NCI-H1436 (cell line): ENCODE measurements at places on chromosomes 4 and X.

GRCh38 chr4:56648824-56649151, 32.3 kb downstream of the HOPX start:
- DNase-seq: no peak

DNA sequence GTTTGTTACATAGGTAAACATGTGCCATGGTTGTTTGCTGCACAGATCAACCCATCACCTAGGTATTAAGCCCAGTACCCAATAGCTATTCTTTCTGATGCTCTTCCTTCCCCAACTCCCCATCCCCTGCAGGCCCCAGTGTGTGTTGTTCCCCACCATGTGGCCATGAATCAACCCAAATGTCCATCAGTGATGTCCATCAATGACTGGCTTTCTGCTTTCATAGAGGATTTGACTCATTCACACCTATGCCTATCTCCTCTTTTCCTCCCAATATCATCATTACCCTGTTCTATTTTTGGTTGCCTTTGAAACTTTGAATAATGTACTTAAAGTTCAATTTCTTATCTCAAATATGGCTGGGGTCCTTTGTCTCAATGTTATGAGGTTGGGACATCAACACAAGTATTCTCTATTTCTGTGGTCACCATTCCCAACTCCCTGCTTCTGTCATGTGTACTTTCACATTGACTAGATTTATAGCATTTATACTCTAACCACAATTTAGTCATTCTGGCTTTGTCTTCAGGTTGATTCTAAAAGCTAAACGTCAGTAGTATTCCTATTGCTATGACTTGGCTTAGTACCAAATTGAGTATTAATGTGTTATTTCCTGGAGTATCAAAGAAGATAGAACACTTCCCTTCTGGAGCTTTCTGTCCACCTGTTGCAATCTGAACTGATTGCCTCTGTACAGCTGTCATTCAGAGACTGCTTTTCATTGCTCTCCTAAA, 107.2 kb downstream of the TAB3 start:
- DNase-seq: no peak

DNA sequence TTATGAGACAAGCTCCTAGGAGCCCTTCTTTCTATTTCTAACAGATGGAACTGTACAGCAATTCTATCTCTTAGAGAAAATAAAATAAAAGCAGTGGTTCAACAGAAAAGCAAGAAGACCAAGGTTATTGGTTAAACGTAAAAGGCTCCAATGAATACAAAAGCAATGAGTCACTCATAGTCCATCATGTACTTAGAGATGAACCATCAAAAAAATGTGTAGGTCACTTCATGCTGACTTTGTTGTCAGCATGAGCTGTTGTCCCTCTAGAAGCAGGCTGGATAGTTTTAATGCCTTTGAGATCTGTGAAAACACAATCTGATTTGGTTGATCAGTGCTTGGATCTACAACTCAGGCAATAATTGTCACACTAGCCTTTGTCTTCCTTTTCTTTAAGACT, 378.6 kb upstream of the ANXA10 start:
- no peak for DNase-seq

GRCh38 chrX:69162361-69162865, 2.8 kb downstream of the PJA1 start:
- no peak for DNase-seq

- DNase-seq: no peak
Measured at GRCh38 chr4:165592386-165592785, 213.6 kb downstream of the CPE start.
